Thoracic aorta (tissue), 2 donors: ENCODE measurements at places on chromosomes 13 and 19.

GRCh38 chr13:24693862-24694471, 13.8 kb downstream of the ATP12A start:
- DNase-seq: no peak

- no peak for DNase-seq
Observed at GRCh38 chr19:27775395-27775794, 1437.6 kb downstream of the UQCRFS1 start.

GRCh38 chr19:15893477-15893876, 4.4 kb downstream of the CYP4F2 start:
- DNase-seq: no peak

GRCh38 chr13:77415253-77416071, 88.6 kb upstream of the MYCBP2 start:
- DNase-seq: no peak

DNA sequence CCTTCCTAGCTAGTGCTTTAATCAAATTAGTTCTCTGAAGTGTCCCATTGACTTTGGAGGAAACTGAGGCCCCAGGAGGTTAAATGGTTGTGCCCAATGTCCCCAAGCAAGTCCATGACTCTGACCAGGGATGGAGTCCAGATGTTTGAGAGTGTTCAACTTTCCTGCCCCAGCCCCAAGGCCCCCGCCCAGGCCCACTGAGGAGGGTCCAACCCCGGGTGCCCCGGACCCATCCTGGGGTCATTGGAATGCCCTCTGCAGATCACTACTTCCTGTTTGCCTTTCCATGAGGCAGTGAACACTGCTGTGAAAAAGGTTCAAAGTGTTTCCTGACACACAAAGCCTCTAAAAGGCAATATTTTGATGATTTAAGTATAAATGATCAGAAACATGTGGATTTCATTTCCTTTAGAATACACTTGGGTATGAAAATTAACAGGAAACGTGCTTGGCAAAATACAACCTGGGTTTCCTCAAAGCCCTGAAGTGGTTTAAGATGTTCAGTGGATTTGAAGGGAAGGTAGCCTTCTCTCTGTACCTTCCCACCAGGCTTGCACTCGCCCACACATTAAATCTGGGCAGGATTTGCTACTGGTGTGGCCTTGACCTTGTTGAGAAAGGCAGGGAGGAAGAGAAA, 335.7 kb downstream of the TSHZ3 start:
- DNase-seq: no peak

DNA sequence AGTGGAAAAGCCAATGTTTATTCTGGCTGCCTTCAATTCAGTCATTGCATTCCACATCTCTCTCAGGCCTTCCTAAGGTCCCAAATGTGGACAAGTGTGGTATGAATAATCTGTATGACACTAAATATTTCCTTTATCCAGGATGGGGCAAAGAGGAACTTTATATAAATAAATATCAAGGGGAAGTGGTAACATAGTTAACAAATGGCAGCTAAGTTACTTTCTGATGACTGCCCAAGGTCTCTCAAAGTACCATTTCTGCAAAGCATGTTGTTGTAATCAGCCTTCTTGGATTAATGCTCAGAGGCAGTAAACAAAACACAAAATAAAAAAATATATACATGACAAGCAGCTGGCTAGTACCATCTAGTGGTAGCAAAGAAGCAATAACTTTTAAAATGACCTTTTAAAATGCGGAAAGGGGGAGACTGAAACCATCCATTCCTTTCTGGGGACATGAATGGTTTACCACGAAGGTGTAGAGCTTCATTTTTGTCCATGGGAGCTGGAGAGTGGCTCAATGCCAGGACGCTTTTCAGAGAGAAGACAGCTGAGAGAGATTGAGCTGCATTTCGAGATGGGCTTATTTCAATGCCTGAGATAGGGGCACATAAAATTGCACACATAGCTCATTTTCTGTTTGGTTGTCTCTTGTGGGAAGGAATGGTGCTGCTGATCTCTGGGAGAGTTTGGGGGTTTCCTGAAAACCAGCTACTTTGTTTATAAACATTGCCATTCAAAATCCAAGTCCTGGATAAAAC, 259.2 kb downstream of the RFC3 start:
- no peak for DNase-seq
